CD14-positive monocyte (primary cell): ENCODE measurements at places on chromosomes 5 and 9.

DNA sequence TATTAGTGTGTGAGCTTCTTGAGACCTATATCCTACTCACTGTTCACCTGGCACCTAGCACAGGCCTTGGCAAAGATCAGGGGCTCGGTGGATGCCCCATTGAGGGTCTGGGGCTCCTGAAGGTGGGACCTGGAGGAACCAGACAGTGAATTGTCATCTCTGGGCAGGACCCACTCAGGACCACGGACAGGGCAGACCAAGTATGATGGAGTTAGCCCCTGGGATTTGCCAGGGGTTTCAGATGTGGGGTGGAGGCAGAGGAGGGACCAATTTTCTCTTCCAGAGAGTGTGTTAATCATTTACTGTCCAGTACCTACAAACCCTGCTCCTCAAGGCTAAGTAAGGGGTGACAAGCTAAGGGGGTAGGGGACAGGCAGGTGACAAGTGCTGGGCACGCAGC is 29.3 kb upstream of the TBC1D2 start:
- no peak for DNase-seq

DNA sequence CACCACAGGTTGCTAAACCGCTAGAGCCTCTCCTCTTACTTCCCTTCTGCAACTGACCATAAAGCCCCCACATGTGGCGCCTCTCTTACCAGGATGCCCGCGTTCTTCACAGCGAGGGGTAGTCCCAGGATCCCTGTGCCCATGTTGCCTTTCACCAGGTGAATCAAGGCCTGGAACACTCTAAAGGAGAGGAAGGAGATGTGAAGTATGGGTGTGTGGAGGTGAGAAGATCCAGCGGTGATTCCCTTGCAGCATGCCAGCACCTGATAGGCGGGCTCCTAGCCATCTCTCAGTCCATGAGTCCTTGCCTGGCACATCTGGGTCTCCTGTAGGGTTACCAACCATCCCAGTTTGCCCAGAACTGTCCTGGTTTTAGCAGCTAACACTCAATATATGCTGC is 3.3 kb downstream of the SLC36A2 start:
- no peak for DNase-seq

GRCh38 chr5:108997720-108998119 is 250.0 kb downstream of the FER start:
- DNase-seq, result no peak

- no peak for DNase-seq
Measured at GRCh38 chr5:149143470-149143869, 2.2 kb downstream of the ABLIM3 start.

GRCh38 chr9:76027861-76028260 is 137.4 kb downstream of the PCSK5 start:
- no peak for DNase-seq

DNA sequence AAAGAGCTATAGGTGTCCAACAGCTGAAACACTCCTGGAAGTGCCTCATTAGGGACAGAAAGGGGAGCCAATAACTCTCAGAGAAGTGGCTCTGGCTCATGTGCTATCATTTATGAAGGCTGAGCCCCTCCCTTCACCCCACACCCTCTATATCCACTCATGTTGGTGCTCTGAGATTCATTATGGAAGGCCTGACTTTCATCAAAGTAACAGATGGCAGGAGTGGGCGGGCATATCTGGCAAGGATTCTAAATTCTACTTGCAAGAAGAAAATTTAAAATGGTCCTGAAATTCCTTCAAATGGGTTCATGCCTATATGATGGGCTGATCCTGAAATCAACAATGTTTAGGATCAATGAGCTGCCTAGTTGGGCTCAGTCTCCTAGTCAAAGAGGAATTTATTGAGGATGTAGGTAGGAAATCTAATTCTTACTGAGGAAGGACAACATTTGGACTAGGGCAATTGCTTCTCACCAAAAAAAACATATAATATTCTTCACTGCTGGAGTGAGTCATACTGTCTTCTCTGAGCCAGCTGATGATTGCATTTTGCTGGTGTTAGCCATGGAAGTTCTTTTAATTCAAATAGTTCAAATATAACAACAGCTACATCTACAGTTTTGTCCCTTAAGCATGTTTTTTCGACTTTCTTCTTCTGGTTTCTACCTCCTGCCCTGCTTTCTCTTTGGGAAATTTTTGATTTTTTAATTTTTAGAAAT is 23.5 kb downstream of the NMRK1 start:
- DNase-seq, result no peak

DNA sequence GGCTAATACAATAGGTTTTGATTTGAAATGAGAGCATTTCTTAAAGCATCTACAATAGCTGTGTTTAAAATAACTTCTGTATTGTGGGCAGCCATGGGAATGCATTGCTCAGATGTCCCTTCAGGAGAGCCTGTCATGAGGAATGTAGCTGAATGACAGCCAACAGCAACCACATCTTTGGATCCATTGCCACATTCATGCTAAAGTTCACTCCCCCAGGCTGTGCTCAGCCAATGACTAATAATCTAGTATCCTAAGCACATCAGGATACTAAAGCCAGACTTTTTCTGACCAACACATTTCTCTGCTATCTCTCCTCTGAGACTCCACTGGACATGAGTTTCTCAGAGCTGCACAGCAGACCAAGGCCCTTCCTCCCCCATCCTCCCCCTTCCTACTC is 45.5 kb downstream of the HTR1A start:
- no peak for DNase-seq

DNA sequence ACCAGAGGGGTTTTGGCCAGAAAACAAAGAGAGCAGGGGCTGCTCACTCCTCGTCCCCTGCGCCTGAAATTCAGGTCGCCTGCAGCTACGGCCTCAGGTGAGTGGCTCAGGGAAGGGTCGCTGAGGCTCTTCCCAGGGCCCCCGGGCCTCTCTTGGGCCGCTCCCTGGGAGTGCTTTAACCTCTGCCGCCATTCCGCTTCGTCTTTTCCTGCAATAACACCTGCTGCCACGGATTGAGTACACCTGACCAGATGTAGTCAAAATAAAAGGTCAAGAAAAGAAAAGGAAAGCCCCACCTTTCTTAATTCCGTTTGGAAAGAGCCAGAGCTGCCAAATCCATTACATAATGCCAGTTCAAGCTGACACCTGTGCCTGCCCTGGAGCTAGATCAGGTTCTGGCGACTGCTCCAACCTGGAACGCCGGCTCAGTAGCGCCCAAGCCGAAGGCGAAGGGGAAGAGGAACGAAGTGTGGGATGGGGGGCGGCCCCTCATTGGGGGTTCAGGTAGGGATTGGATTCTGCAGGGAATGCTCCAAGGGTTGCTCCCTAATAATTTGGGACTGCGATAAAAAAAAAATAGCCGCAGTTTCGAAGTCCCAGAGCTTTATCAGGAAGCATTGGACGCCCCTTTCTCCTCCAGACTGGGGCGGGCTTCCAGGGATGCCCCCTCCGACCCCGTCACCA is 193.9 kb downstream of the MEF2C start:
- DNase-seq, result no peak

- no peak for DNase-seq
Measured at GRCh38 chr9:35714123-35714522, 17.9 kb downstream of the TLN1 start.

GRCh38 chr5:82494942-82495341 is 216.8 kb upstream of the RPS23 start:
- no peak for DNase-seq

DNA sequence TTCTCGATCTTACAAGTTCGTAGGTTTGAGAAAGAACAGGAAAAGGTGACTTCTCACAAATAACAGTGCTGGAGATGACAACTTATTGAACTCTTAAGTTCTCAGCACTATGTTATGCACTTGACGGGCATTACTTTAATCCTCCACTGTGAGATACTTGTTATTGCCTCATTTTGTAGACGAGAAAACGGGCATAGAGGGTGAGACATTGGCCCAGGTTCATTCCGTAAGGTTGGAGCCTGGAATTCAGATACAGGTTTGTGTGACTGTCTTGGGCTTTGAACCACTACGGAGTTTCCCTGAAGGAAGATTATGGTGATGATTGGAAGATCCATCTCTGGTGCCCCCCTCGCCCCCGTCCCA is 657 bp downstream of the MAT2B start:
- DNase-seq, result no peak

GRCh38 chr5:66454186-66455078 is 141.8 kb upstream of the MAST4 start:
- no peak for DNase-seq

DNA sequence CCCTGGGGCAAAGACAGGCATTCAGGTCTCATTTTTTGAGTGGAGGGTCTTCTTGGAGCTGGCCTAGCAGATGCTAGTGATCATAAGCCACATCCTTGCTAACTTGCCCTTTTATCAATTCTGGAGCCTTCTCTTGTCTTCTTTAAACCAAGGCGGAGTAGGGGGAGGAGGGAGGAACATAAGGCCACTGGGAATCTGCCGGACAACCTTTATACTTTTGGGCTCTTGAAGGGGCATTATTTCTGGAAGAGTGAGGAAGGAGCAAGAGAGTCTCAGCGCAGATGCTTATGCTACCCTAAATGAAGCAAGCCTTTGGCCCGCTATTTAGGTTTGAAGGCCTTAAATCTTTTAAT is 2.0 kb downstream of the TMEFF1 start:
- no peak for DNase-seq

GRCh38 chr5:94807985-94808384 is 189.5 kb downstream of the SLF1 start:
- DNase-seq, result no peak

DNA sequence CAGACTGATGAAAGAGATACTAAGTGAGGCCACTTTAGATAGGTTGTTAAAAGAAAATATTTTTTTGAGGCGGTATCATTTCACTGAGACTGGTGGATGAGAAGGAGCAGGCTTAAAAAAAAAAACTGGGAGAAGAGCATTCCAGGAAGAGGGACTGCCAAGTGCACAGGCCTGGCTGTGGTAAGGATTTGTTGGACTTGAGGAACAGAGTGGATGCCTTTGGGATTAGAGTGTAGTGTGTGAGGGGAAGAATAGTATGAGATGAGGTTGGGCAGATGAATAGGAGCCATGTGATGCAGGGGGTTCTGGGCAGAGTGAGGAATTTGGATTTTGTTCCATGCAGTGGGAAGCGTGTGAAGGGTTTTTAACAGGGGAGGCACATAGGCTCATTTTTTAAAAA is 57.9 kb downstream of the PBX3 start:
- no peak for DNase-seq

- no peak for DNase-seq
Measured at GRCh38 chr9:87836951-87837705, 45.5 kb upstream of the SPATA31E1 start.

GRCh38 chr5:67620424-67621397 is 424.1 kb upstream of the CD180 start:
- no peak for DNase-seq

DNA sequence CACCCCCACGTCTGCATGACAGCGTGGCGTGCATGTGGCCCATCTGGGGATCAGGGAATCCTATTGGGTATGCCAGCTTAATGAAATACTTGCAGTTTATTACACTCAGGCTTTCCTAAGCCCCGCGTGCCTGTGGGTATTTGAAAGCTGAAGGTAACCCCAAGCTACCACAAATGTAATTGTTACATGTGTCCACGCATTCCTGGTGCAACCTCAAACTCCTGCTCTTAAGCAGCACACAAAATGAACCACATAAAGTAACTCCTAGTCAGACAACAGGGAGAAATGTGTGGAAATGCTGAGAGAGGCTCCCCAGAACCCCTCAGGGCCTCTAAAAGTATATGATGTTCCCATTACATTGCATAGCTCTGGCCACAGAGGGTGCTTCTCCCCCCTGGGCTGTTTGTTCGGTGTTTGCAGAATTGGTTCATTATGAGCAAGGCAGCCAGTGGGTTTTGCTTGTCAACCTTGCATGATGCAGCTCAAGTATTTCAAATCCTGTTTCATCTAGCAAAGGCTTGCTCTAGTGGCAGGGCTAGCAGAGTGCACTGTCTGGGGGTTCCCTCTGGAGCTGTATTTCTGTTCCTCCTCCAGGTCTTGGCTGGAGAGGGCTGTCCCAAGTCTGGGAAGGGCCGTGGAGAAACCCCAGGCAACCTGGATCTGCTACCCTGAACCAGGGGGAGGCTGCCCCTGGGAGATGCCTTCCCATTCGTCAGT is 1.8 kb upstream of the DCANP1 start:
- no peak for DNase-seq

DNA sequence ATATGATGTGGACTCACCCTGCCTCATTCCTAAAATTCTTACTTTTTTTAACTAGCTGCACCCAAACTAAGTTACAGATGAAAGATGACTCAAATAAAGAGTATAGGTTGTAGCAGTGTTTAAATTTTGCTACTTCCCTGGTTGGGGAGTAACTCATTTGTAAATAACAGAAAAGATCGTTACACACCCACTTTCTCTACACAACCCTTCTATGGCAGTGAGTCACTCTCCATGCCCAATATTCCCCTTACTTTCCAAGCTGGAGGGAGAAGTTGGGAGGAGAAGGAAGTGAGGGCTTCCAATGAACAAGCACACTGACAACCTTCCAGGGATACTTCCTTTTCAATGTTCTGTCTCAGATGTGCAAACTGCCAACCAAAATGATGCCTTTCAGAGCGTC is 1.9 kb downstream of the RASEF start:
- no peak for DNase-seq

DNA sequence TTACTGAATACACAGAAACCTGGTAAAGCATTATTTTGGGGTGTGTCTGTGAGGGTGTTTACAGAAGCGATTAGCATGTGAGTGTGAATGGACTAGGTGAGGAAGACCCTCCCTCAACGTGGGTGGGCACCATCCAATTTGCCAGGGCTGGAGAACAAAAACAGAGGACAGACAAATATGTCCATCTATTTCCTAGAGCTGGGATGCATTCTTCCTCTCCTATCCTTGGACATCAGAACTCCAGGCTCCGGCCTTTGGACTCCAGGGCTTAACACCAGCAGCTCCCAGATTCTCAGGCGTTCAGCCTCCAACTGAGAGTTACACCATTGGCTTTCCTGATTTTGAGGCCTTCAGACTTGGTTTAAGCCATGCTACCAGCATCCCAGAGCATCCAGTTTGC is 65.8 kb upstream of the CHD1 start:
- no peak for DNase-seq

GRCh38 chr5:64180661-64181343 is 15.2 kb downstream of the RNF180 start:
- DNase-seq, result no peak

DNA sequence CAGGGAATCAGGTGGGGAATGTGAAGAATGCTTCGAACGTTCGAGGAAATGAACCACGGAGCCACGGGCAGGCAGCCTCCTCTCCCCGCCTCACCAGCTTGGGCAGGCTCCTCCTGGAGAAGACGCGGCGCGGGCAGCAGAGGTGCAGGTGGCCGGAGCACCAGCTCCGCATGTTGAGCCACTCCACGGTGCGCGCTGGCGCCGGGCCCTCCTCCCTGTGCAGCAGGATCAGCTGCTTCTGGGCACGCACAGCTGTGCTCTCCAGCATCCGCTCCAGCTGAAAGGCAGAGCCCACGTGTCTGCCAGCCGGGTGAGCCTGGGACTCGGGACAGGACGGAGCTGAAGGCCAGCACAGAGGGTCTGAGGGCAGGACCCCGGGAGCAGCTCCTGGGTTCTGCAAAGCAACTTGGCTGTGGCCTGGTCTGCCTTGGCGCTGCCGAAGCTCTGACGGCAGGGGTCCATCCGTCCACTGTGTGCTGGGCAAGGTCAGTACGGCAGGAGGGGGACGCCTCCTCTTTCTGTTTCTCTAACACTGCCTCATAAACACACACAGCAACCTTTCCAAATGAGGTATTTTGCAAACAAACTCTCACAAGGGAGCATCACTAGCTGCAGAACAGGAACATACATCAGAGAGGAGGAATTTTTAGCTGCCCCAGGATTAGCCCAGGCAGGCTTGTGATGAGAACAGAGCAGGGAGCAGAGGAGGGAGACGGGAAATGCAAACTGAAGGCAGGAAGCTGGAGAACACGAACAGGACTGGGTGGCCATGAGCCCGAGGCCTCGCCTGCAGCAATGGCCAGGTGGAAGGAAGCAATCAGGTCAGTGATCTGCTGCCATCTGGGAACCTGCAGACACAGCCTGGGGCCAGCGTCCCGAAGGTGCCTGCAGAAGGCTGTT is 20.1 kb upstream of the NSMF start:
- no peak for DNase-seq
